Hindlimb muscle (tissue), 1 donor: ENCODE measurements at places on chromosomes 6 and 20.

GRCh38 chr6:54463354-54464024, 155.2 kb downstream of the TINAG start:
- no peak for DNase-seq

DNA sequence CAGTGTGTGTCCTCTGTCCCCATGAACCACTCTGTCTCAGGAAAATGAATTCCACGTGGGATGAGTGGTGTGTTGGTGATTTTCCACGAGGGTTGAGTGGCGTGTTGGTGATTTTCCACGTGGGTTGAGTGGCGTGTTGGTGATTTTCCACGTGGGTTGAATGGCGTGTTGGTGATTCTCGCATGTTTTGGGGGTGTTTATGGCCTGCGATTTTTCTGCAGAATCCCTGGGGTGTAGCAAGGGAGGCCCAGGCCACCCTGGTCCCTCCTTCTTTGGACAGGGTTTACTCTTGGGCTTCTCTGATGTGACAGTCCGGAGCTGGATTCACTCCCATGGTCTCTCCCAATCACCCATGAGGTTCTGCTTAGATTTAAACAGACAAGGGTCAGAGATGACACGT, 90.6 kb upstream of the FRMD1 start:
- DNase-seq = no peak

GRCh38 chr6:6586671-6587526, 1.6 kb upstream of the LY86 start:
- DNase-seq = no peak

DNA sequence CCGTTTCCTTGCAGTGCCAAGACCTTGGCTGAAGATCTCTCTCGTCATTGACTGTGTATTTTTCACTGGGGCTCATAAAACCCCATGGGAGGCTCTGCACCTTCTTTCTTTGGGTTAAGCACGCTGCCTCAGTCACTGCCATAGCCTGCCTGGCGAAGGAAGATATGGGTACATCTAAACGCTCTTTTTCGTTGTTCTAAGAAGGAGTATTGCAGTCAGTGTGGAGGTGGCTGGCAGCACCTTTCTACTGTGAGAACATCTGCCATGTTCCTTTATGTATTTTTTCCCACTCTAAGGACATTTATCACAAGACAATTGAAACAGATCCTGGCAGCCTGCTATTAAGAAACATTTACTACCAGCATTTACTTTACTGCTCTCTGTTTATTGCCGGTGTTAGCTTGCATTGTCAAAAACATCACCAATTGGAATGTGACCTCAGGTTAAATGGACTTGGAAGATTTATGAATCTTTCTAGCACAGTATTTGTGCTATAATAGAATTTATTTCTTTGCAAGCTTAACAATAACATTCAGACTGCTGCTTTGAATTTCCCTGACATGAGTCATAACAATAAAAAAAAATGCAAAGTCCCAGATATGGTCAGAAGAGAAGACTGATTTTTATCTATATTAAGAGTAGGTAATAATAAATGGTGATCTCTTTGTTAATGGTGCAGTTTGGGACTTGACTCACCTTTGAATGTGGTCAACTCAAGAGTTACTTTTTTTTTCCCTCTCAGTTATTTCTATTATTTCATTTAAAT, 62.2 kb upstream of the CLDN20 start:
- no peak for DNase-seq

- DNase-seq = no peak
Observed at GRCh38 chr6:111864138-111865048, 8.9 kb downstream of the FYN start.

- DNase-seq = no peak
Observed at GRCh38 chr6:28277746-28278145, 3.6 kb upstream of the PGBD1 start.

GRCh38 chr6:137230547-137230946, 11.4 kb upstream of the IFNGR1 start:
- DNase-seq = no peak

DNA sequence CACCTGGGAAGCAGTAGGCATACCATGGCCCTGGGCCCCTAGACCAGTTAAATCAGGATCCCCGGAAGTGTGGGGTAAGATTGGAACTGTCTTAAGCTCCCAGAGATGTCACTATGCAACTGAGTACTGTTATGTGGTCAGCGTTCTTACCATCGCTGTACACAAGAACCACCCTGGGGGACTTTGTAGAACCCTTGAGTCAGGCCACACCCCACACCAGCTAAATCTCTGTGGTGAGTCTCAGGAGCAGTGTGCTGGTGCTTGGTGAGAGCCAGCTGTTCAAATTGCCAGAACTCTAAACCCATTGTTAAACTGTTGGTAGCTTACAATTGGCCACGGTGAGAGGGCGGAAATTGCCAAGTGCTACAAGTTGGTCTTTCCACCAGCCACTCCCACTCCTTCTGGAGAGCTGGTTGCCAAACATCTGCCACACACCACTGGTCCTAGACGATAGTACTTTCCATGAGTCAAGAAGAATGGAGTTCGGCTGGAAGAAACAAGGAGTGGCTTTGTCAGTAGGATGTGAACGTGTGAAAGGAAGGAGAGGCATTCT, 80.5 kb upstream of the SYNDIG1 start:
- no peak for DNase-seq

GRCh38 chr20:2972126-2972525, 71.3 kb upstream of the GNRH2 start:
- no peak for DNase-seq

- no peak for DNase-seq
Observed at GRCh38 chr20:52643034-52643433, 329.1 kb upstream of the TSHZ2 start.

DNA sequence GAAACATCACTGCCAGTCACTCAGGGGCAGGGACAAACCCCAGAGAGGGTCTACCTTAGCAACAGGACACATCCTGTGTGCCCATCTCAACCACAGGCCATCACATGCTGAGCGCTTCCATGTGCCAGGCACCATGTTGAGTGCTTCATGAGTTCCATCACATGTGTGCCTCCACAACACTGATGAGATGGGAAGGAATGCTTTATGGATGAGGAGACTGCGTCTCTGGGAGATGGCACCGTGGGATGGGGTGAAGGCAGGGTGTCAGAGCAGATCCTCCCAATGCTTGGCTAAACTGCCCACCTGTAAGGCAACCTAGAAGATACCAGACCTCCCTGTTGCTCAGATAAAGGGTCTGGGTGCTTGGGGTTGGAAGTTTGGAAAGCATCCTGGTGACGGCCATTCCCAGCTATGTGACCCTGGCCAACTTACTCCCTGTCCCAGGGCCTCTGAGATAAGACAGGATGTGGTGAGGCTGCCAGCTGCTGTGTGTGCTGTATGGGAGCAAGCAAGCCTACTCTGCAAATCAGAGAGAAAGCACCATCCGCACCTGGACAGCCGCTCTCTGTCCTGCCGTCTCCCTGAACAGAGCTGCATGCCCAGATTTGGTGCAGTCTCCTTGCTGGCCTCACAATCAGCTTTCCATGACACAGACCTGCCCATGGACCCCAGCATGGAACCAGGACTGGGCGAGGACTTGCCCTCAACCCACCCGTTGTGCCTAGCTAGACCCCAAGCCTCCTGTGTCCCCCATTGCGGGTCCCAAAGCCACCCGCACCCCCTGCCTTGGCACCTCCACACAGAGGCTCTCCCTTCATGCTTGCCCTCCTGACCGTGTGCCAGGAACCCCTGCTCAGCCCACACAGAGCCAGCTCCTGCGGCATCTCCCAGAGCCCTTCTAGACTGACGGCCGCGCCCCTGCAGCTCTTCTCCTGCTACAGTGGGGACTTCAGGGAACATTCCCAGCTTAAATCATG, 143.7 kb downstream of the SYNDIG1 start:
- DNase-seq = no peak

DNA sequence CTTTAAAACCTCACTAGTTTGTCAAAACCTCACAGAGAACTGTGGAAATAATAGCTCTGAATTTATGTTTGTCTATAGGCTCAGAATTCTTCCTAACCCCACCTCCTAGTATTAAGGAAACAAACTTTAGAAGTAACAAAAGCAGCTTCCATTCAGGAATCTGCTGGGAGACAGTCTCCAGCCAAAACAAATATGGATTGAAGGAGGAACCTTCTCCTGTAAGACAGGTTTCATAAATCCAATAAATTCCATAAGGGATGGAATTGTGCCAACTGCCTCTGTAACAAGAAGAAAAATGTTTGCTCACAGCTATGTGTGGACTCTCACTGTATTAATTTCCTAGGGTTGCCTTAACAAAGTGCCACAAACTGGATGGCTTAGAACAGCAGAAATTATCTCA, 7.5 kb downstream of the SYCP2 start:
- DNase-seq = no peak

- DNase-seq = peak; percentile 41
Observed at GRCh38 chr6:154638369-154638768, 94.8 kb upstream of the SCAF8 start.

DNA sequence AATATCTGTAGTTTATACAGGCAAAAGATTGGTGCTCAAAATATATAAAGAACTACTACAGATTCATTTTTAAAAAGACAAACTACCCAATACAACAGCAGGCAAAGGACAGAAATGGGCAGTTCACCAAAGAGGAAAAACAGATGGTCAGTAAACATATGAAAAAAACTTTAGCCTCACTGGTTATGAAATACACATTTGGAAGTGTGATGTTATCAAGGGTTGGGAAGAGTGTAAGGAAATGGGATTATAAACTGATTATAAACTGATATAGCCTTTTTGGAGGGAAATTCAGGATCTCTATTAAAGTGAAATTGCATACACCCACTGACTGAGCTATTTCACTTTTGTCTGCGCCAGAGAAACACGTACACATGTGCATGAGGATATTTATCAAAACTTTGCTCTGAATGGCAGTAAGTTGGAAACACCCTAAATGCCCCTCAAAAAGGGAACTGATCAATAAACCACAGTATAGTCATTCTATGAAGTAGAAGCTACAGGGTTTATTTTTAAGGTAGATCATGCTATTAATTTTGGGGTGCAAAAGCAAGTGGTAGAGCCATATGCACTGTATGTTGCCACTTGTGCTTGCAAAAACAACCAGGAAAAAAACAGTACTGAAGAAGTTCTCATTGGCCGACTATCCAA, 32.2 kb upstream of the ARFGEF2 start:
- peak; percentile 62 for DNase-seq

DNA sequence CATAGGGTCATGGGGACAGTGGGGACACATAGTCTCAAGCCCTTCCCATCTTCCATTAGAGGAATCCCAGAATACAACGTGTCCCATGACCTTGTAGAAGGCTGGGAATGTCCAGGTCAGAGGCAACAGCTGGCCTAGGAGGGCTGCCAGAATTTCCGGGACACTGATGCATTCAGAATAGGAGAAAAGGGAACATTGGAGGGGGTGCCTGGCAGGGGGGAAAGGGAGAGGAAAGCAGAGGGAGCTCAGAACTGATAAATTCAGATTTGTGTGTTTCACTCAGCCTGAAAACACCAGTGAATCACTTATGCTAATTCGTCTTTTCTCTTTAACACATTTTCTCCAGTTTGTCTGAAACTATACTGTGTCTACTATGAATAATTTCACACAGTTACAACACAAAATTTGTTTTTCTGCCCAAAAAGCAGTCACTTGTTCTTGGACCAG, 35.5 kb upstream of the BMP2 start:
- DNase-seq = peak; percentile 28

DNA sequence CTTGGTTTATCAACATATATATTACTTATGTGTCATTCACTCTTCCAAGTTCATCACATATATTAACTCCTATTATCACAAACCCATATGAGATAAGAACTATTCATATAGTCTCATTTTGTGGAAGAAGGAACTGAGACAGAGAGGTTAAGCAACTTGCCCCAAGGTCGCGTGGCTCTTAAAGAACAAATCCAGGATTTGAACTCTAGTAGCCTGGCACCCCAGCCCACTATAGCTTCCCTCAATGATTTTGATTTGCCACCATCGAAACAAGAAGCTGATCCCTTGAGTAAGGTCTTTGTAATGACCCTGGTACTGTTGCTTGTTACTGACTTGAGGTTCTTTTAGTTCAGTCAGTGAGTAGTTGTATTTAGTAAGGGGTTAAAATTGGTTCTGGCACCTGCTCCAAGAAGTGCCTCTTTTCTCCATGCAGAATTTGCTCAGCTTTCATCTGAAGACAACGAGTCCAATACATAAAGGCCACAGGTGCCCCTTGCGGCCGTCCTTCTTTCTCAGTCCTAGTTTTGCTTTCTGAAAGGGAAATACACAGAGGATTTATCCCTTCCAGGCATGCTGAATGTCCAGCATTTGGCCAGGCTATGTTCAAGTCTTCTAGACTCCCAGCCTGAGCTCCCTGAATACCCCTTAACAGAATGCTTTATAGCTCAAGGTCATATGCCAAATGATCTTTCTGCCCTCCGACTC, 253.0 kb downstream of the TBC1D7 start:
- DNase-seq = no peak
